Central memory CD4-positive, alpha-beta T cell (primary cell): ENCODE measurements at places on chromosomes 12 and 14.

GRCh38 chr14:60356906-60357550 lies 108.0 kb downstream of the PPM1A start:
- DNase-seq, result no peak

- no peak for DNase-seq
Observed at GRCh38 chr12:65496617-65497016, 218.1 kb downstream of the MSRB3 start.

DNA sequence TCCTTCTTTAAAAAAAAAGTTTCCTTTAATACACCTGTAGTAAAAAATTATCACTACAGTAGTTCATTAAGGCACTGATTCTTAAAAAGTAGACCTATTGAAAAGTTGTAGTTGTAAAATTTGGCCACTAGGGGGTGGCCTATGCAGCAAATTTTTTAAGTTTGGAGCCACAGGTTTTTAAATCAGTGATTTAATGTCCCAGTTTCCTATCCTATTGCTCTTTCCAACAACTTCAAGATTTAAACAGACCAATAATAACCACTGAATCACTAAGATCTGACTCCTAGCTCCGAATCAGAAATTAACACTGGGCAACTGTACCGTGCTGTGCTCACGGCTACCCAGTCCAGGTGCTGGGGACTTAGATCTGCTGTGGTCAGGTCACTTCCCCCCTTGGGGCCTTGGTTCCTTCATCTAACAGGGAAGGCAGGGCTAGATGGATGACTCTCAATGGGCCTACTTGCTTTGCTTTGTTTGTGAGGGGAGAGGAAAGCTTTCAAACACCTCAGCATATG lies 279.3 kb downstream of the MED13L start:
- DNase-seq, result peak; percentile 19

DNA sequence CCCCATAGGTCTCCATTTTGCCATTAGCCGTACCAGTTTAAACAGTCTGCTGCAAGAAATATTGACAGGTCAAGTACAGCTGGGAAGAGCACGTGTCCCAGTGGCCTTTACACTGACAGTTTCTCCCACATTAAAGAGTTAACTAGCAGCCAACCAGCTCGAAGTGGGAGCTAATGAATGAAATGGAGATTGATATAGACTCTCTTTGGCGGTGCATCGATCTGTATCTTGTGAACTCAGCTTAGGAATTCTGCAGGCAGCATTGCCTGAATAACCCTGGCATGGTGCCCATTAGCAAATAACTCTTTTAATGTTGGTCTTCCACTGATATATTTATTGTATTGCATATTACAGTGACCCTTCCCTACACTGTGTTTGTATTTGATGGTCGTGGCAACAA lies 319.4 kb downstream of the EGLN3 start:
- DNase-seq, result no peak
